ENCODE measurements at places on chromosomes 3 and 15.

DNA sequence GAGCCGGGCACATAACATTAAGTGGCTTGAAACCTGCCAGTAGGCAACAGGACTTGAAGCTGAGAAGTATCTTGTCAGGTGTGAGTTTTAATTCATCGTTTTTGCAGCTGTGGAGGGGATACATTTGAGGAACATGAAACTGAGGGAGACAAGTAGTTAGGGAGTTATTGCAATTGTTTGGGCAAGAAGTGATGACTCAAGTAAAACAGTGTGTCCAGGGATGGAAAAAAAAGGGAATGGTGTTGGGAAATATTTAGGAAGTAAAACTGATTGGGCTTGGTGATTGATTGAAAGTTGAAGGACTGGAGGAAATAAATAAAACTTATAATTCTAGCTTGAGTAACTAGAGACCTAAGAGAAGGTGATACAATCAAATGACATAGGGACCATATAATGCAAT, 85.5 kb downstream of the NCEH1 start:
- no peak for DNase-seq

- DNase-seq = peak; percentile 81
Measured at GRCh38 chr15:74320352-74321247, 46.8 kb downstream of the CYP11A1 start.

DNA sequence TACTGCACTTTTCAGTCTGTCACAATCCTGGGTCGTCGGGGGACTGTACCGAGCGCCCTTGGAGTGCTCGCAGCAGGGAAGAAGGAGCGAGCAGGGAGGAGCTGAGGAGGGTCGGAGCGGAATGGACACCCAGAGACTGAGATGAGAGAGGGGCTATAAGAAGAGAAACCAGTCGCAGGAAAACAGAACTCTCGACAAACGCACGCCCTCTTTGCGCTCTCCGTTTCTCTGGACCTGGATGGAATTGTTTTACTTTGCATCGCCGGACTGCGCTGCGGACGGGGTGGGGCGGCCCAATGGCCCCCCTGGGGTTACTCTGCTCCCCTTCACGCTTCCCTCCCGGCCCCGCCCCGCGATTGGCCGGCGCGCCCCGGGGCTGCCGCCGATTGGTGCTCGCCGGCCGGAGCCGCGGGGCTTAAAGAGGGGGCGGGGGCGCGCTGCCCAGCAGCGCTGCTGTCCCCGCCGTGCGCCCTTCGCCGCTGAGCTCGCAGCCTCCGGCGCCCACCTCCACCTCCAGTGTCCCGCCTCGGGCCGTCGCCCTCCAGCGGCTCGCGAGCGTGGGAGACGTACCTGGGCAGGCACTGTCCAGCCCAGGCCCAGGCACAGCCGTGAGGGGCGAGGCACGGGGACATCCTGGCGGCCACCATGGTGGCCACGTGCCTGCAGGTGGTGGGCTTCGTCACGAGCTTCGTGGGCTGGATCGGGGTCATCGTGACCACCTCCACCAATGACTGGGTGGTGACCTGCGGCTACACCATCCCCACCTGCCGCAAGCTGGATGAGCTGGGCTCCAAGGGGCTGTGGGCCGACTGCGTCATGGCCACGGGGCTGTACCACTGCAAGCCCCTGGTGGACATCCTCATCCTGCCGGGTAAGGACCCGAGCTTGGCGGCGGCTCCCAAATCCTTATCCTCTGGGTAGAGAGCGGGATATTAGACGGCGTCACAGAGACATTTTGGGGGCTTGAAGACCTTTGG, at the start of gene CLDN11:
Gene CLDN11 (plus strand): TSS at position 447 of the 977 bp plus-strand sequence. CDS start 199 bp downstream, at position 646.
- peak; percentile 85 for DNase-seq

GRCh38 chr15:69956417-69956816, 141.3 kb downstream of the TLE3 start:
- no peak for DNase-seq

GRCh38 chr3:127739347-127740135, 66.8 kb downstream of the ABTB1 start:
- DNase-seq = no peak

DNA sequence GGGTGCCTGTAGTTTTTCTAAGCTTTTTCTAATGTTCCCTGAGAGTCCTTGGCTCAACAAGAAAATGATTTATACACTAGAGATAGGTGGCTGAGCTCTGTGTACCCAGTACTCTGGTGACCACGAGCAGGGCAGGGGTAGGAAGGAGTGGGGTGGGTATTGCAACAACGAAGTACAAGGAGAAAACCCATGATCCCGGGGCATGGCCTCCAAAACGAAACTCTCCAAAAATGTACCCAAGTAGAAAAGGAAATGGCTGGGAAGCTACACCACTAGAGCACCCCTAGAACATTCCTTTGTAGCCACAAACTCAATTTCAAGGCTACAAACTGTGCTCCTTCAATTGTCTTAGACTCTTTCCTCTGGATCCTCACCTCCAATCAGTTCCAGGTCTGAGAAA, 138.9 kb downstream of the DUT start:
- DNase-seq = no peak

- no peak for DNase-seq
Measured at GRCh38 chr3:13706451-13706850, 157.5 kb downstream of the FBLN2 start.

GRCh38 chr3:108297647-108298046, 1.3 kb downstream of the HHLA2 start:
- DNase-seq = peak; percentile 11

DNA sequence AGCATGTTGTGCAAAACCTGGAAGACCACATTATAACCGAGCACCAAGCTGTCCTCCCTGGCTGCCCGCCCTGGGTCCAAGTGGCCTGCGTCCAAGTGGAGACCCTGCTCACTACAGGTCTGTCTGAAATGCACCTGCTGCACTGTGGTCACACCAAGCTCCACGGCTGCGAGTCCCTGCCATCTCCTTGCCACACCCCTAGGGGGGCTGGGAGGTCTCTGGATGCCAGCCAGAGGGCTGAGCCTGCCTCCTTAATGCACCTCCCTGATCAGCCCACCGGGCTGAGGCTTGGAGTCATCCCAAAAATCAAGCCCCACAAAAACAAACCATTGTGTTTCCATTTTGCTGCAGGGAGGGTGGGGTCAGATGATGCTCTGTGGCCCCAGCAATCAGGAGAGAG, 187.1 kb downstream of the MEGF11 start:
- DNase-seq = no peak

DNA sequence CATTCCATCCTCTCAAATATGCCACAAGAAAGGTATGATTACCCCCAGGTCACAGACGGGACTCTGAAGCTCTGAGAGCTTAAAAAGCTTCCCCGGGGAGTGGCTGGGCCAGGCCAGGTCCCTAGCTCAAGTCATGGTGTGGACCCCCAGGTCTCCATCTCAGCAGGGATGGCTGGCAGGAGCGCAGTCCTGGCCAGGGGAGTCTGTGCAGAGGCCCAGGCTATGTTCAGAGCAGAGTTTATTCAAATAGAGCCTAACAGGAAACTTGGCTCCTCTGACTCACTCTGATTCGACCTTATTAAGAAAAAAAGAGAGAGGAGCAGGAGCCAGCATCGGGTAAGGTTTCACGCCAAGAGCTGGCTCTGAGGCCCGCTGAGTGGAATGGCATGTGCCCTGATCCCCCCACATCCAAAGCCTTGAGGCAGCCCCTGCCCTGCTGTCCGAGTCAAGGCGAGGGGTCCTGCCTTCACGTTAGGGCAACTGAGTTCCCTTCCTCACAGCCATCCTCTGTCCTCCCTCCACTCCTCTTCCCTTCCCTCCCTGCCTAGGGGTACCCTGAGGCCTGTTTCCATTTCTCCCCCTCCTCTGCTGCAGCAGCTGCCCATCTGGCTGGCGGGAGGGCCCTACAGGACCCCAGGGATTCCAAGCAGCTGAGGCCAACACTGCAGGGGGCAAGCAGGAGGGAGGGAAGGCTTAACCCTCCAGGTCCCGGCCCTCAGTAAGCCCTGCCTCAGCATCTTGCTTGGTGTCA, 1.9 kb upstream of the LOXL1 start:
- peak; percentile 39 for DNase-seq

DNA sequence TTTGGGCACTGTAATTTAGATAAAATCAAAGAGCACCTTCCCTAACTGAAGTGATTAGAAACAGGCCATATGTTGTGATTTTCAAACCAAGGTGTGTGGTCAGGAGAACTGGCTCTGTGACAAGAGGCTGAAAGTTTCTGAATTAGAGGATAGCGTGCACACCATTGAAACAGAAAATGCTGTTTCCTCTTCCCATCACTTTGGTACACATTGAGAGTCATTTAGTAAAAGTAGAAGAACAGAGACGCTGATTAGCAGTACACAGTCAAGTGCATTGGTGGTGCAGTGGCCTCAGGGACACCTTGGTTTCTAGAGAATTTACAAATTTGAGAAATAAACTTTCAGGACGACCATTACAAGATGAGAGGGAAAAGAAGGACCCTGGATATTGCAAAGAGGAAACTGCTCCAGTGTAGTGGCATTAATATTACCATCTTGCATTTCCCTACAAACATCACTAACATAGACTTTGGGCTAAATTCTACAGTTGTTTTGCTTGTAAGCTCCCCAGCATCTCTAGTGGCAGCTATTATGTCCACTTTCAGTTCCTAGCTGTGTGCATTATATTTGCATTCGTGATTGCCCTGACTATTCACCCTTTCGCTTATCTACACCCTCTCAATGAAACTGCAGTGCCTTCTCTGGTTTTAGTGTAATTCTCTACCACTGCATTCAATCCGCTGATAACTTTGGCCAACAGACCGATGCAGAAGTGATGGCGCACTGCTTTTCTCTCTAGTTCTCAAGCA, 728.1 kb upstream of the GRM7 start:
- no peak for DNase-seq

GRCh38 chr3:71423151-71423906, 160.2 kb downstream of the FOXP1 start:
- DNase-seq = peak; percentile 13

- peak; percentile 51 for DNase-seq
Measured at GRCh38 chr3:149657321-149657925, 402 bp downstream of the WWTR1 start.

DNA sequence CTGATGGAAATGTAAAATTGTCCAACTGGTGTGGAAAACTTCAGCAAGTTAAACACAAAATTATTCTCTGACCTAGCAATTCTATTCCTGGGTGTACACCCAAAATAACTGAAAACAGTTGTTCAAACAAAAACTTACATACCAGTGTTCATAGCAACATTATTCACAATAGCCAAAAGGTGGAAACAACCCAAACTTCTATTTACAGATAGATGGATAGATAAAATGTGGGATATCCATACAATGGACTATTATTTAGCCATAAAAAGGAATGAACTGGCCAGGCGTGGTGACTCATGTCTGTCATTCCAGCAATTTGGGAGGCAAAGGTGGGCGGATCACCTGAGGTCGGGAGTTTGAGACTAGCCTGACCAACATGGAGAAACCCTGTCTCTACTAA, 6.9 kb upstream of the VWA5B2 start:
- no peak for DNase-seq

GRCh38 chr3:155080692-155081091, 573 bp downstream of the MME start:
- no peak for DNase-seq

- no peak for DNase-seq
Measured at GRCh38 chr15:90513448-90513847, 16.3 kb upstream of the CRTC3 start.

All from neural progenitor cell (in vitro differentiated cells).